ENCODE measurements at places on chromosomes 4 and X.

DNA sequence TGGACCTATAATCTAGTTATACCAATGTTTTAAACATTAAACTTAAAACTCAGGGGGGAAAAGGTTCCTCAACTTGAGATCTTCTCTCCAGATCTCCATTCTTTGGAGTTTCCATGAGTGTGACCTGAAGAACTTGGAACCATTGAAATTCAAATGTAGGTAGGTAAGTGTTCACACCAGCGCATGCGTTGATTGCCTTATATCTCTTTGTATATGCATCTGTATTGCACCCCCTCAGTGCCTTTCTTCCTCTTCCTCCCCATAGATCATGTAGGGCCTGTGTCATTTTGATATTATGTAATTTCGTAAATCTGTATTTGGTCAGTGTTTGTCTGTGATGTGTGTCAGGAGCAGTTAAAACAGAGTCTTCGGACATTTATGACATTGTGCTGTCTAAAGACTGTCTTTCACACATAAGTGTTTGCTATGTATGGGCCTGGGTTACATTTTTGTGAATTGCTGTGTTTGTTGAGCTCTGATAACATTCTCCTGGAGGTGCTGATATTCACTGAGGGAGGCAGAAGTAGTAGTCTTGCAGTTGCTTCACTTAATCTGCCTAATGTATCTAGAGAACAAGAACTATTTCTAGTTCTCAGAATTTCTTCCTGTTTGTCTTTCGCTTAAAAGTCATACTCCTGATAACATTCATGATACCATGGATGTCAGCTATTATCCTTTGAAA lies 126.3 kb downstream of the RAP1GDS1 start:
- no peak for DNase-seq

DNA sequence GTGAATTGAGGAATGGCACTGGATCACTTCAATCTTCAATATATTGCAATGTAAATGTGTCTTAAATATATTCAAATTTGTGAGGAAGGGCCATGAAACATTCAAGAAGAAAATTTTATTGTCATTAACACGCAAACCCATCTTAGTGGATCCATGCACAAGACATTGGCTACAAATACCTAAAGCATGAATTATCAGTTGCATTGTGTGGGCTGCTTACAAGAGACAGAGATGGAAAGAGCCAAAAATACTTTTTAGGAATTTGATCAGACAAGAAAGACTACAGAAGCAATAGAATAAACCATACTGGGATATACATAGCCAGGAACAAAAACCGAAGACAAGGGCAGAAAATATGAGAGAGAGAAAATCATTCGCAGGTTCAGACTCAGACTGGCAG lies 616.2 kb upstream of the GRIA3 start:
- no peak for DNase-seq

GRCh38 chr4:93947286-93947685 lies 118.7 kb downstream of the ATOH1 start:
- DNase-seq = no peak

DNA sequence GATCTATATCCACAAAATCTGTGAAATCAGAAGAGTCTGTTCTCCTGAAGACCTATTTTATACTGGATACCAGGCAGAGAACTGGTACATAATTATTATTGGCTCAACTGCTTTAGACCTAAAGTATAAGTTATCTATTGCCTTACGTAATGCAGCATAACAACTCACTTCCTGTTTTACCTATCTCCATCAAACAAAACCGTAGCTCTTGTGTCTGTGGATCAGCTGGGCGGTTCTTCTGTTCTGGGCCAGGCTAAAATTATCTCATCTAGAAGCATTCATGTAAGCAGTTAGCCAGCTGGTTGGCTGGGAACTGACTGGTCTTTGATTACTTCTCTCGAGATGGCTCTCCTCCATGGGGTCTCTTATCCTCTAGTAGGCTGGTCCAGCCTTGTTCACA lies 57.8 kb downstream of the PPP1R2C start:
- DNase-seq = no peak

- no peak for DNase-seq
Measured at GRCh38 chrX:65586491-65586890, 51.9 kb upstream of the LAS1L start.

DNA sequence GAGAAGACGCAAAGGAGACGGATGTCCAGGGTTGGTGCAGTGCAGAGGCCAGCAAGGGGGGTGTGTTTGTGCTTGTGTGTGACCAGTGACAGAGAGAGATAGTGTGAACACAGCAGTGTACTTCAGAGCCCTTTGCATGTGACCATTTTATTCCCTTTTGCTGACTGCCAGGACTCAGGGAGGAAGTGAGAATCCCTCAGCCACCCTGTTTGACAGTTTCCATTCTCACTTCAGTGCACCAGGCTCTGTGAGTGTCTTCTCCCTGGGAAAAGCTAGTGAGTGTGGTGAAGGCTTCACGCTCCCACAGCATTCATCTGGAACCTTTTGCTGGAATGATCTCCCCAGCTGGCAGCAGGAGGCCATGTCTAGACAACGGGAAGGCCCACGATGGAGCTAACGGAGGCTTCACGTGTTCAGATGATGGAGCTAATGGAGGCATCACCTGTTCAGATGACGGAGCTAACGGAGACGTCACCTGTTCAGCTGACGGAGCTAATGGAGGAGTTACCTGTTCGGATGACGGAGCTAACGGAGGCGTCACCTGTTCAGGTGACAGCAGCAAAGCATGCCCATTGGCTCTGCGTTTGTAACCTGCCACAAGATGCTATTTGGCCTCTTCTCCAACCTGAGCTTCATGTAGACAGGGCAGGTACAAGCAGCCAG lies 195.4 kb downstream of the AFAP1 start:
- DNase-seq = no peak

Measured in activated naive CD8-positive, alpha-beta T cell treated with anti-CD3 and anti-CD28 coated beads, Interleukin-2, amount 50 U/mL, for 24 hours (primary cell).